ENCODE measurements at places on chromosomes 16 and 17. TPM values are rescaled to one million over a fixed set of nuclear protein-coding genes. Genes with fewer than 3 reads are reported as not detected.

- no peak for DNase-seq
Observed at GRCh38 chr17:17379197-17379991, 76.2 kb downstream of the NT5M start.

DNA sequence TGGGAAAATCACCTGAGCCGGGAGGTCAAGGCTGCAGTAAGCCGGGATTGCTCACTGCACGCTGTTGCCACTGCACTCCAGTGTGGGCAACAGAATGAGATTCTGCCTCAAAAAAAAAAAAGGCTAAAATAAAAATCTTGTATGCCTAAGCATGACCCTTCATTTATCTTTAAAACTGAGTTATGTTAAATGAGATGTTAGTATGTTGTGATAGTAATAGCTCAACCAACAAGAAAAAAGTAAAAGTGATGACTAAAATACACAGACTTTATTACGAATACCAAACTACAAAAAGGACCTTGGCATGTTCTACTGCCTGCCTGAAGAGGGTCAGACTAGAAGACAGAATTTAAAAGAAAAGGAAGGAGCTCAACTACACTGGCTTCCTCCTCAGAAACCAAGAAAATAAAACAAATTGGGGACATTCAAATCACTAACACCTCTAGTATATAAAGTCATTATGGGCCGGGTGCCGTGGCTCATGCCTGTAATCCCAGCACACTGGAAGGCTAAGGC, 4.4 kb downstream of the SMURF2 start:
- no peak for DNase-seq

GRCh38 chr16:2089706-2090480, 42.1 kb downstream of the TSC2 start:
- DNase-seq = peak; percentile 20

DNA sequence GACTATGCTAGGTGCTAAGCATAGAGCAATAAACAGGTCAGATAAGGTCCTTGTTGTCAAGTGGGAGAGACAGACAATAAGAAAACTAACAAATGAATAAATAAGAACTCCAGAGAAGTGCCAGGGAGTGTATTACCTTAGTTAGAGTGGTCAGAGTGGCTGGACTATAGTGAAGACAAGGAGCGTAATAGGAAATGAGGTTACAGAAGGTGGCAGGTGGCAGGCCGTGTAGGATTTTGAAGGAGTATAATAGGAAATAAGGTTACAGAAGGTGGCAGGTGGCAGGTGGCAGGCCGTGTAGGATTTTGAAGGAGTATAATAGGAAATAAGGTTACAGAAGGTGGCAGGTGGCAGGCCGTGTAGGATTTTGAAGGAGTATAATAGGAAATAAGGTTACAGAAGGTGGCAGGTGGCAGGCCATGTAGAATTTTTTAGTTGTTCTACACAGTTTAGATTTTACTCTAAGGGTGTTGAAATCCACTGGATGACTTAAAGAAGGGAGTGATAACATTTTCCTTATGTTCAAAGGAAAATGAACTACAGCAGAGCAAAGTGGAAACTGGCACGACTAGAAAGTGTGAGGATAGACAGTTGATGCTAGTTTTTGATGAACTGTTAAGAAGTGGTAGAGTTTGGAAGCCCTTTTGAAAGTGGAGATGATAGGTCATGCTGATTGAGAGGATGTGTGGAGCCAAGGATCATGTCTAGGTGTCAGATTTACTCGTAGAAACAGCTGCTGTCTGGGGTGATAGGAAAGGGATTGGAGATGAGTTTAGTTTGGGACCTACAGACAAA, 3.6 kb upstream of the KRTAP3-1 start:
- DNase-seq = peak; percentile 32

The SLC4A1 gene
- total RNA-seq = 6.8 TPM

DNA sequence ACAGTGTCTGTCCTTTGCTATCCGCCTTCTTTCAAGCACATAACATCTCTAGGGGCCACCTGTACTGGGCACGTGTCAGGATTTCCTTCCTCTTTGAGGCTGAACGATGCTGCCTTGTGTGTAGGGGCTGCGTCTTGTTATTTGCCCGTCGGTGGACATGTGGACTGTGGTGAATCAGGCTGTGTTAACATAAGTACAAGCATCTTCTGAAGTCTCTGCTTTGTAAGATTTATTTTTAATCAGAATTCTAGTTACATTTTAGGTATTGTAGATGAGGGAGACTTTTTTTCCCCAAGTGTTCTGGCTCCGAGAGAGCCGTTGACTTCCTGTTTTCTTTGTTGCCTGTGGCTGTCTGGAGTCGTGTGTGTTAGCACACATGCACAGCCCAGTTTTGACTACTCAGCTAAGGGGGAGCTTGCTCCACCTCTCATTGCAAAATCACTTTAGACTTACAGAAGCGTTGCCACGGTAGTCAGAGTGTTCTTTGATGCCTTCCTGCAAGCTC, 26.1 kb downstream of the SPG7 start:
- DNase-seq = no peak

DNA sequence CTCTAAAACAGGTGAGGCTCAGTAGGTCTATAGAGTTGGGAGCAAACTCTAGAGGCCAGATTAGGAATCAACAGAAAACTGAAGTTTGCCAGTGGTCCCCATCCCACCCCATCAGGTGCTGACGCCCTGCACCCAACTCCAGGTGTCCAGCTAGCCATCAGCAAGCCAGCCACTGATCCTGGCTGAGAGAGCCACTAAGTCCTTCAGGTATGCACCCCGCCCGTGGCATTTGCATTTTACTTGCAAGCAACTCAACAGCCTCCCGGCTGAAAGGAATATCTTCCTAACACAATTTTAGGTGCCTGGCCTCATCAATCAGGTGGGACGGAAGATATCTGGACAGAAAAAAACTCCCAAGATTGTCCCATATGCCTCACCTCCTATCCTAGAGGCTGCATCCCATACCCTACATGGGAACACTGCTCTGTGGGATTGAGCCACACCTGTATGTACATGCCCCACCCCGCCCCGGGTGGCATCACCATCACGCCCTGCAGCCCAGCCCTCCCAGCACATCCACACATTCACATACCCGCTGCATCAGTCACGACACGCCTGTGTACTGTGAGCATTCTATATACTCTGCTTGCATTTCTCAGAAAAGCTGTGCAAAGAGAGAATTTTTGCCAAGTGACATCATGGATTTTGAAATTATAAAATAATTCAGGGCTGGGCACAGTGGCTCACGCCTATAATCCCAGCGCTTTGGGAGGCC, 8.3 kb downstream of the OTOP3 start:
- DNase-seq = no peak

The CORO6 gene
- total RNA-seq = 1.3 TPM

The WNK4 gene
- 0.82 TPM for total RNA-seq

- no peak for DNase-seq
Observed at GRCh38 chr16:23512168-23512695, 1.9 kb upstream of the GGA2 start.

- DNase-seq = no peak
Observed at GRCh38 chr16:78684030-78684611, 584.7 kb downstream of the WWOX start.

DNA sequence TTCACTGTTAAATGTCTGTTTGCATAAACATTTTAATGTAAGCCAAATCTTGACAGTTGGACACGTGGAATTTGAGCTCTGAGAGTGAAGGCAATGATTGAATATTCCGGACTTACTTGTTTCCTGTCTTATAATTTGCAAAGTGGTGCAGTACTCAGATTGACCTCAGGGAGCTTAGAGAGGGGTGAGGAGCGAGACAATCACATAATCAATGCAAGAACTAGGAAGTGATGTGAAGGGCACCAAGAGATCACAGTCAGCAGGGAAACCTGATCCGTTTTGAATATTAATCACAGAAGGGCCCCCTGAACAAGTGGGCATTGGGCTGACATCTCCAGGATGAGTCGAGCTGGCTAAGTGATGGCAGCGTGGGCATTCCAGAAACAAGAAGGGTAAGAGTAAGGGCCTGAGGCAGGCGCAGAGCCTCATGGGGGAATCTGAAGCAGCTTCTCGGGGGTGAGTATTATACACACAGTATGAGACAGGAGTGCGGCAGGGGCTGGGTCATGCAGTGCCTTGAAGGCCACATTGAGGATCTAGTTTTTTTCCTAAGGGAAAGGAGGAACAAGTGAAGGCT, 26.1 kb downstream of the TEX2 start:
- no peak for DNase-seq

- DNase-seq = no peak
Observed at GRCh38 chr16:86297866-86298757, 212.2 kb upstream of the FOXF1 start.

DNA sequence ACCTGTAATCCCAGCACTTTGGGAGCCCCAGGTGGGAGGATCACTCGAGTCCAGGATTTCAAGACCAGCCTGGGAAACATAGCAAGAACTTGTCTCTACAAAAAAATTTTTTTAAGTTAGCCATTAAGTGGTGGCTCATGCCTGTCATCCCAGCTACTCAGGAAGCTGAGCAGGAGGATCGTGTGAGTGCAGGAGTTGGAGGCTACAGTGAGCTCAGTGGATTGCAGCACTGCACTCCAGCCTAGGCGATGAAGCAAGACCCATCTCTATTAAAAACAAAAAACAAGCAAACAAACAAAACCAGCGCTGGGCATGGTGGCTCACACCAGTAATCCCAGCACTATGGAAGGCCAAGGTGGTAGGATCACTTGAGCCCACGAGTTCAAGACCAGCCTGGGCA, 38.0 kb downstream of the HEATR3 start:
- no peak for DNase-seq

DNA sequence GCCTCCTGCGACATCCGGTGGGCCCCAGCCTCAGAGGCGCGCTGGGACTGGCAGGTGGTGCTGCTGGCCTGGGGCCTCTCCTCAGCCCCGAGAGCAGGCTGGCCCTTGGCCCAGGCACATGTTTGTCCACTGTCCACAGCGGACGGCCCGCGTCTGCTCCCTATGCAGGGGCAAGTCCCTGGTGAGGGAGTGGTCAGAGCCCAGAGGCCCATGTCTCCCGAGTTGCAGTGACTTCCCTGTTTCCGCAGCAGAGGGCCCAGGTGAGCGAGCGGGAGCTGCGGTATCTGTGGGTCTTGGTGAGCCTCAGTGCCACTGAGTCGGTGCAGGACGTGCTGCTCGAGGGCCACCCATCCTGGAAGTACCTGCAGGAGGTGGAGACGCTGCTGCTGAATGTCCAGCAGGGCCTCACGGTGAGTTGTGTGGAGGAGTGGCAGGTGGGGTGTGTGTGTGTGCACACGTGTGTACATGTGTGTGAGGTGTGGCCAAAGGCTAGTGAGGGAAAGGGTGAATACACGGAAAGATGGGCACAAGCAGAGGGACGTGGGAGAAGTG, 10.4 kb downstream of the IL34 start:
- no peak for DNase-seq

DNA sequence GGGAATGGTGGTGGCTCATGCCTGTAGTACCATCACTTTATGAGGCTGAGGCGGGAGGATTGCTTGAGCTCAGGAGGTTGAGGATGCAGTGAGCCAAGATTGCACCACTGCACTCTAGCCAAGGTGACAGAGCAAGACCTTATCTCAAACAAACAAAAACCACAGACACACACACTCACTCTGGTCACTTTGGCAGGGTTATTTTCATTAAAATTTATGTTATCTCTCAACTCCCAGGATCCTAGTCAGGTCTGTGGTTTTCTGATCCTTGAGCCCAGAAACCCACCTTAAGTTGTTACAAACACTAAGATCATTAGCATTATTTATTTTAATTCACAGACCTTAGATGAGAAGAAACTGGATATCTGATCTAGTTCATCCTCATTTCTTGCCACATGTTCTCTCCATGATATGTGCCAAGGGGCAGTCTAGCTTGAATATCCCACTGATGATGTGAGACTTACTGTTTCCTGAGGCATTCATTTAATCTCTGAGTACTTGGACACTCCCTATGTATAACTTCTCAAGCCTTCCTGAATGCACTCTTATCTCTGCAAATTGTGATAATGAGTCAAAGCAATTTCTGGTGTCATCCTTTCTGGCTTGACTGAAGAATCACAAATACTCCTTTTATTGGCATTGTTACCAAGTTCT, 9.6 kb downstream of the ABHD15 start:
- DNase-seq = no peak

- DNase-seq = peak; percentile 87
Observed at GRCh38 chr17:36475346-36475970, 11.0 kb upstream of the ZNHIT3 start.

DNA sequence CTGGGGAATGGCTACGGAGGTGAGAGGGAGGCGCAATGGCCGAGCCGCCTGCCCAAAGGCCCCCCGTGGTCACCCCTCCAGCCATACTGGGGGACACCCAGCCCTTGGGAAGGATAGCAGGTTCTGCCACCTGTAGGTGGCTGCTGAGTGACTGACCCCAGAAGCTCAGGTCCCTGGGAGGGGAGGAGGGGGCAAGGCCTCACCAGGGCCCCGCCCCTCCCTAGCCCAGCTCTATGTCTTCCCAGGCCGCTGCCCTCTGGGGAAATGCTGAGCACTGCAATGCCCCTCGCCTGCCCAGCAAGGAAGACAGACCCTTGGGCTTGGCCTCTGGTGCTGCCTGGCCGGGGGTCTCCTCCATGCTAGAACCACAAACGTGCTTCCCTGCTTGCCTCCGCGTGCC, 11.4 kb upstream of the CLDN9 start:
- DNase-seq = no peak

GRCh38 chr17:42944211-42944610, 20.0 kb downstream of the AARSD1 start:
- DNase-seq = no peak

GRCh38 chr16:73365016-73365551, 317.2 kb upstream of the ZFHX3 start:
- no peak for DNase-seq

DNA sequence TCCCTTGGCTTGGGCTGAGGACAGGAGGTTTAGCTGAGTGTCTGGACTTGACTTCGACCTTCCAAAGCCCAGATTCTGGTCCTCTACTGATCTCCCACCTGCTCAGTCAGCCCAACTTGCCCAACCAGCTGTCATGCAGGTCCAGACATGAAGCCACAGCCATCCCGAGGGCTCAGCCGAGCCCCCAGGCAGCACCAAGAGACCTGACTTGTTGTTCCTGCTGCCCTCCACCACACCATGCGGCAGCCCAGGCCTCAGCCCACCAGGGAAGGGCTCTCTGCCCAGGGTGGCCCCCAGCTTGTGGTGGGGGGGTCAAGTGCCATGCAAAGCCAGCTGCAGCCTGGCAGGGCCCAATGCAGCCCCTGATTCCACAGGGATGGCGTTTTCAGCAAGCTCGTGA, 17.2 kb upstream of the CACNG4 start:
- no peak for DNase-seq

The CHST5 gene
- 0.45 TPM for total RNA-seq

DNA sequence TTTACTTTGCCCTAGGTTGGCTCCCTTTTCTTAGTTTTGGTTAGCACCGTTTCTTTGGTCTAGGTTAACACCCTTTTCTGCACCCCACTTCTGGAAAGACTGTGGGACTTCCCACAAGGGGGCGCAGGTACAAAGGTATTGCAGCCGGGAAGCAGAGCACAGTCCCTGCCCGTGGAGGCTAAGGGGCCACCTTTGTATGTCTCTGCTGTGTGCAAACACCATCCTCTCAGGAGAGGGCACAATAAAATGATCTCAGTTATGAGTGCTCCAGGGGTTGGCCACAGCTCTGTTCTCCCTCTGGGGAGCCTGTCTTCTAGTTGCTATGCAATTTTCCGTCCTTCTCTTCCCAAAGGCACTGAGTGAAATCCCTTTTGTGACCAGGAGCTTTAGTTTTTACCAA, 28.4 kb upstream of the TMC5 start:
- DNase-seq = no peak
